ENCODE measurements at places on chromosomes 12 and 14. TPM values are rescaled to one million over a fixed set of nuclear protein-coding genes. Genes with fewer than 3 reads are reported as not detected.

Gene AICDA
- not detected for total RNA-seq

Gene FOXG1
- total RNA-seq, result not detected

Gene CAPZA3
- not detected for total RNA-seq

Gene ZFHX2
- total RNA-seq, result 1.0 TPM

Gene NPFF
- not detected for total RNA-seq

DNA sequence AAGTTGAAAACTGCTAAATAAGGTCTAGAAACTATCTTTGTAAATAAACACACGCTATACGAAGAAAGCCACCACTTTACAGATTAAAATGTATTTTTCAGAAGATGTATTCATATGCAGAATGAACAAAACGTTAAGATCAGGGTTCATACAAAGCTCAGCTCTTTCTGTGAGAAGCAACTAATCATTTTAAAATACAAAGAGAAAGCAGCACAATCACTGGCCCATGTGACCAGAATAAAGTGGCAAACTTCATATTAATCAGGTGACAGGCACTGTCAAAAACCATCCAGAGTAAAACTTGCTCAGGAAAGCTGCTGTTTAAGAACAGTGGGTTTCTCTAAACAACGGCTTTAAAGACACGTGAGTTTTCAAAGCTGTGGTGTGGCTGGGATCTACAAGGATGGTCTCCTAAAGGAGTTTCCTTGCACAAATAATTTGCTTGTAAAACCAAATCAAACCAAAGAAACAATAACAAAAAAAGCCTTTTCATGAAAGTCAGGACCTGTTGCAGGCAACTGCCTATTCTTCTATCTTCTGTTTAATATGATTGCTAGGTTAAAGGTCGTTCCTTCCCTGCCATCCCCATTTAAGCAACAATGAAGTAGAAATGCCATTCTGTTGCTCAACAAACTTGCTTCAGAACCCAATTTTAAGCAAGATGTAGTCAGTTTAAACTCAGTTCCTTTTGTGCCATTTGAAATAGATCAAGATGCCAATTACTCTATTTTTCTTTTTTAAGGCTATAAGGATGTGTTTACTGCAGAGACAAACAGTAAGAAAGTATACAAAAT is 22.3 kb downstream of the SEL1L start:
- no peak overlapping the region for H3K4me3 ChIP-seq
- peaks cover 51% of the 10 kb centered on the region for H3K36me3 ChIP-seq
- peaks cover 37% of the 10 kb centered on the region for H3K4me1 ChIP-seq
- H3K27me3 ChIP-seq, result no peaks in the 10 kb centered on the region
- DNase-seq, result no peak

DNA sequence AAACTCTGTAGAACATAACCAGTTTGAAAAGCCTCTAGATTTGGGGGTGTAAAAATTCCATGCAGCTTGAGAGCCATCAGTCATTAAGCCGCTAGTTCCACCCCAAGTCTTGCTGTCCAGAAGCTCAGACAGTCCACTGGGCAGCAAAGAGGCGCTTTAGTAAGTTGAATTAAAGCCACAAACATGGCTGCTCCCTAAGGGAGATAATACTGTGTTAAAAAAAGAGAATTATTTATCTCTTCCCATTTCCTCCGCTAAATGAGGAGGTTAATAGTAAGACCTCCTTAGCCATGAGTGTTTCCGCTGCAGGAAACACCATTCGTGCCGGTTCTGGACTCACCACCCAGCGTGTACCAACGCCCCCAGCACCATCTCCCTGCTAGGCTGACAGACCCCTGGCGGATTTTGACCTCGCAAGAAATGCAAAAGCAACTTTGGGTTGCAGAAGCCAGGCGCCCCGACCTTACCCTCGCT is 536 bp downstream of the TM7SF3 start:
- H3K36me3 ChIP-seq, result peaks cover 14% of the 10 kb centered on the region
- H3K27me3 ChIP-seq, result no peaks in the 10 kb centered on the region
- peak overlapping the region; percentile 84 for H3K27ac ChIP-seq
- DNase-seq, result peak; percentile 47
- peaks cover 43% of the 10 kb centered on the region for H3K4me1 ChIP-seq

GRCh38 chr12:81329085-81329484 is 251.2 kb downstream of the ACSS3 start:
- H3K4me3 ChIP-seq, result no peak overlapping the region
- H3K27me3 ChIP-seq, result no peaks in the 10 kb centered on the region
- H3K36me3 ChIP-seq, result no peaks in the 10 kb centered on the region
- peak; percentile 9 for DNase-seq
- no peak overlapping the region for H3K27ac ChIP-seq
- H3K4me1 ChIP-seq, result no peaks in the 10 kb centered on the region

DNA sequence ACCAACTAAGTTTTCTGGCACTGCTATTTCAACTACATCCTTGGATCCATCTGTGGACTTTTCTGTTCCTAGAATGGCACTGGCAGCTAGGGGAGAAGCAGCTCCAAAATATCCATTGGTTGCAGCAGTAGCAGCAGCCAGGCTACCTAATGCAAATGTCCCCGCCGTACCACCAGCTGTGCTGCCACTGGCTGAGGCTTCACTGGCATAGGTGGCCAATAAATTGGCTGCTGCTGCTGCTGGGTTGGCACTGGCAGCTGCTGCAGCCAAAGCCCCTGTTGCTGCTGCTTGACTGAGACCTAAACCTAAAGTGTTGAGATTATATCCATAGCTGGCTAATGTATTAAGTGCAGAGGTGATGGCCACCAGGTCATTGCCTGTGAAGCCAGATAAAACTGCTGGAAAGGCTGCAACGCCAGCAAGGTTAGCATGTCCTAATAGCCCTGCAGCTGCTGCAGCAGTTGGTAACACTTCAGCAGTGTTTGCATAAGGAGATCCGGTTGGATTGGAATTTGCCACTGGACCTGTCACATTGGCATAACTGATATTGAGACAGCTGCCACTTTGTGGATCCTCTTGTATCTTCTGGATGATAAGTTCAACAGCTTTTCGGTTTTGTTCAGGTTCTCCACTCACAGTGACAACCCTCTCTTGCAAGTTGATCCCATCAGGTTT is 149.5 kb downstream of the NOVA1 start:
- H3K4me3 ChIP-seq, result no peak overlapping the region
- DNase-seq, result no peak
- H3K4me1 ChIP-seq, result no peaks in the 10 kb centered on the region
- no peak overlapping the region for H3K27ac ChIP-seq
- no peaks in the 10 kb centered on the region for H3K27me3 ChIP-seq

GRCh38 chr14:104283197-104284106 is 145.1 kb downstream of the KIF26A start:
- H3K4me1 ChIP-seq, result no peaks in the 10 kb centered on the region
- DNase-seq, result no peak

- peak overlapping the region; percentile 99 for H3K27ac ChIP-seq
- H3K27me3 ChIP-seq, result peaks cover 3% of the 10 kb centered on the region
- H3K4me1 ChIP-seq, result peaks cover 39% of the 10 kb centered on the region
- peak overlapping the region; percentile 95 for H3K4me3 ChIP-seq
- H3K36me3 ChIP-seq, result peaks cover 40% of the 10 kb centered on the region
Observed at GRCh38 chr14:96501217-96501739, 904 bp upstream of the PAPOLA start.

- no peak for DNase-seq
- no peak overlapping the region for H3K4me3 ChIP-seq
- no peak overlapping the region for H3K27ac ChIP-seq
- H3K36me3 ChIP-seq, result peaks cover 30% of the 10 kb centered on the region
- H3K27me3 ChIP-seq, result no peaks in the 10 kb centered on the region
Observed at GRCh38 chr12:26692407-26692806, 140.6 kb downstream of the ITPR2 start.

DNA sequence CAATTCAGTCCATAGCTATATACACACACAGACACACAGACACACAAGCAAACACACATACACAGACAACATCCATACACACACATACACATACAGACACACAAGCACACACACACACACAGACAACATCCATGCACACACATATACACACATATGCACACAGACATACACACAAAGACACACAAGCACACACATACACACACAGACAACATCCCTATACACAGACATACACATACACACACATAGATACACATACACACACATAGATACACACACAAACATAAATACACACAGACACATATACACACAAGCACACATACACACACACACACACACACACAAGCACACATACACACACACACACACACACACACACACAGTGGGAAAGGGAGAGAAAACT is 254.8 kb downstream of the VRK1 start:
- H3K4me3 ChIP-seq, result no peak overlapping the region
- H3K27me3 ChIP-seq, result no peaks in the 10 kb centered on the region
- no peak for DNase-seq
- no peaks in the 10 kb centered on the region for H3K4me1 ChIP-seq

GRCh38 chr12:76813265-76813664 is 49.4 kb downstream of the ZDHHC17 start:
- H3K4me3 ChIP-seq, result no peak overlapping the region
- no peaks in the 10 kb centered on the region for H3K4me1 ChIP-seq
- H3K36me3 ChIP-seq, result peaks cover 5% of the 10 kb centered on the region
- H3K27ac ChIP-seq, result no peak overlapping the region
- no peaks in the 10 kb centered on the region for H3K27me3 ChIP-seq

- H3K27ac ChIP-seq, result no peak overlapping the region
- H3K4me3 ChIP-seq, result no peak overlapping the region
- no peak for DNase-seq
- H3K4me1 ChIP-seq, result no peaks in the 10 kb centered on the region
Observed at GRCh38 chr14:79749065-79749464, 462.2 kb downstream of the DIO2 start.

GRCh38 chr12:102215992-102216691 is 18.5 kb upstream of the PMCH start:
- no peak for DNase-seq
- H3K27ac ChIP-seq, result no peak overlapping the region
- H3K4me1 ChIP-seq, result no peaks in the 10 kb centered on the region
- H3K27me3 ChIP-seq, result no peaks in the 10 kb centered on the region
- H3K36me3 ChIP-seq, result no peaks in the 10 kb centered on the region

- no peak overlapping the region for H3K27ac ChIP-seq
- peaks cover 2% of the 10 kb centered on the region for H3K27me3 ChIP-seq
- no peak for DNase-seq
Observed at GRCh38 chr12:224330-224729, 10.4 kb upstream of the SLC6A12 start.

DNA sequence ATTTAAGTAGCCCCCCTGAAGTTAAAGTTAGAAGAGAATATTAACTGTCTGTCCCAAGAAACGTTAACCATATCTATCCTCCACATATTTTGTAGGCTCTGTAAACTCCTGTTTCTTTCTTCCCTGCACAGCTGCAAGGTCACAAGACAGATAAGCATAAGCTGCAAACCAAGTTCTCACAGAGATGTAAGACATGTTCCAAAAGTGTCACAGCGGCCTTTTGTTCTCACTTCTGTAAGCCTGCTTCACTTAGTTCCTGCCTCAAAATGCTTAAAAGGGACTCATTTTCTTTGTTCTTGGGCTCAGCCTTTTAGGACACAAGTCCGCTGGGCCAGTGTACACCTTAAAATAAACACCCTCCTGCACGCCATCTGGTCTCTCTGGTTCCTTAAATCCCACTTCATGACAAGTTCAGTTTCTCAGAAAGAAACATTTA is 3.2 kb downstream of the RNASE1 start:
- no peak for DNase-seq
- H3K4me1 ChIP-seq, result no peaks in the 10 kb centered on the region

GRCh38 chr14:50578433-50578832 is 18.5 kb downstream of the ATL1 start:
- H3K4me3 ChIP-seq, result no peak overlapping the region
- no peaks in the 10 kb centered on the region for H3K4me1 ChIP-seq
- no peak overlapping the region for H3K27ac ChIP-seq
- no peaks in the 10 kb centered on the region for H3K27me3 ChIP-seq

GRCh38 chr12:6202846-6203245 is 2.6 kb downstream of the CD9 start:
- H3K27ac ChIP-seq, result no peak overlapping the region
- no peak for DNase-seq
- H3K27me3 ChIP-seq, result peaks cover 21% of the 10 kb centered on the region
- H3K4me3 ChIP-seq, result no peak overlapping the region
